ENCODE measurements at places on chromosomes 2 and 18.

DNA sequence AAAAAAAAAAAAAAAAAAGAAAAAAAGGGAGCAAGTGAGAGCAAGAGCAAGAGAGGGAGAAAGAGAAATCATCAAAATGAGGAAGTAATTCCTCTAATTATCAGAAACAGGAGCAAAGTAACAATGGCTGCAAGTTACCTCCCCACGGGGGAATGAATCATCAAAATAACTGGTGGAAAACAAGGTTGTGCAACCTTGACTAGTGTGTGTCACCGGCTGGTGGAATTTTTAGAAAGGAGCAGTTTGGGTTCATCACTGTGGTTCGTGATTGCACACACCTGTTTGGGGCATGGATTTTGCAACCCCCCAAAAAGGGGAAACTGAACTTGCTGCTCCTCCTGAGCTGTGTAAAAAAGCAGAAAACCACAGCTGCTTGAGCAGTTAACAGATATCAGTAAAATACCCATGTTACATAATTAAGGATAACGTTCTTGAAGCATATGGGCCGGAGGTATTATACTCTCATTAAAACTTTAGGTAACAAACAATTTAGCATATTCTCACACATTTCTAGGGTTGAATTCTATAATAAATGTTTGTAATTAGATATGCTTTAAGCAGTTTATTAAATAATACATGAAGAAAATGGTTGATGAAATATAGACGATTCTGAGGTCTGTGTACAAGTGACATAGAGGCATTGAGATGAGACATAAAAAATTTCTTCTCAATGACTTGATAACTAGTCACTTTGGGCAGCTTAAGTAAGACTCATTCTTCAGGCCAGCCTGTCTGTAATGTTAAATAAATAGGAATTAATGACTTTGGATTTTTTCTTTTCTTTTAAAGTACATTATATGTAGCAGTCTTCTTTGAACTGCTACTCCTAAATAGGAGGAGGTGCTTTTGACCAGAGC, 184.2 kb upstream of the ZEB2 start:
- no peak for DNase-seq

DNA sequence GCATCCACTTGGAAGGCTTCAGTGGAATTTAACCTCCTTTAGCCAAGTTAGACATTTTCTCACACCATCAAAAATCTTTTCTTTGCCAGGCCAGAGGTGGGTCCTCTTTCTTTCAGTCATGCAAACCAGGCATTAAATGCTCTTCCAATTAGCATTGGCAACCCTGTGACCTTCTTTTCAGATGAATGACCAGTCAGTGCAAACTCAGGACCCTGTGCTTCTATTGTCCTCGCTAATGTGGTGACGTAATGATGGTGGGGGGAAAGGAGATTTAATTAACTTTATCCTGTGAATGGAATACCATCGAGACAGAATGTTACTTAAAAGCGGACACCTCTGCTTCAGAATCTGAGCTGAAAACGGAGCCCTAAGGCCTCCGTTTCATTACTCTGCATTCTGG, 23.2 kb upstream of the STPG4 start:
- no peak for DNase-seq

DNA sequence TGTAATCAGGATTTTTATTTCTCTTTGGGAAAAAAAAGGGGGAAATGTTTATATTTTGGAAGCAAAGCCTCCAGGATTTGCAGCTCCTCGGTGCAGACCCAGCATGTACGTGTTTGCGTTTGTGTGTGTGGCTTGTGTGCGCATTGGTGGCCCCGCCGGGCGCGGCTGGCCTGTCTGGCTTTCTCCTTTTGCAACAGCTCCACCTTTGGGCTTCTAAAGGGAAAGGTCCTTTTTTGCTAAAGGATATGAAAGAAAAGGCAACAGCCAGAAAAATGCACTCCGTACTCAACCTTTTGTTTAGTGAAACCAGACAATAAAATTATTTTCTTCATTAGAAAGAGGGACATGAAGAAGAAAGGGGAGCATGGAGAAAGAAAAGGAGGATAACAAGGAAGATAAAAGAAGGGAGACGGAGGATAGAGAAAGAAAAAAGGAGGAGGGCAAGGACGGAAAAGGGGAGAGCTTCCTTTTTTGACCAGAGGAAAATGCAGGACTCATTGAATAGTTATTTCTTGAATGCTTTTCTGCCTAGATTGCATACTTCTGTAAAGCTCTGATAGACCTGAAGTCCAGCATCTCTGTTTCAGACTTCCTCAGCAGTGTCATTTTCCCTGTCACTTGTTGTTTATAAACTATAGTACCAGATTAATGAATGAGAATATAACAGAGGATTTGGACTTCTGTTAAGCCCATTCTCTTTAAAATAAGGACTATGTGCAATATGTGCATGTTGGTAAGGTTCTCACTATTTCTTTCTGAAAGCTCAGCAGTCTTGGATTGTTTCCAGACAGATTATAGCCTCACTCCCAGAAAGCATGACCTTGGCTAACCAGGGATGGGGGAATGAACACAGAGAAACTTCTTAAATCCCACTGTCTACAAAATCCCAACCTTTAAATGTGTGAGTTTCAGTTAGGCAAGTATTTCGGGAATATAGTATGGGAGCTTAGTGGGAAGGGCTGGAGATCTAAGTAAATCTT, 563.1 kb upstream of the PIK3C3 start:
- peak; percentile 34 for DNase-seq

DNA sequence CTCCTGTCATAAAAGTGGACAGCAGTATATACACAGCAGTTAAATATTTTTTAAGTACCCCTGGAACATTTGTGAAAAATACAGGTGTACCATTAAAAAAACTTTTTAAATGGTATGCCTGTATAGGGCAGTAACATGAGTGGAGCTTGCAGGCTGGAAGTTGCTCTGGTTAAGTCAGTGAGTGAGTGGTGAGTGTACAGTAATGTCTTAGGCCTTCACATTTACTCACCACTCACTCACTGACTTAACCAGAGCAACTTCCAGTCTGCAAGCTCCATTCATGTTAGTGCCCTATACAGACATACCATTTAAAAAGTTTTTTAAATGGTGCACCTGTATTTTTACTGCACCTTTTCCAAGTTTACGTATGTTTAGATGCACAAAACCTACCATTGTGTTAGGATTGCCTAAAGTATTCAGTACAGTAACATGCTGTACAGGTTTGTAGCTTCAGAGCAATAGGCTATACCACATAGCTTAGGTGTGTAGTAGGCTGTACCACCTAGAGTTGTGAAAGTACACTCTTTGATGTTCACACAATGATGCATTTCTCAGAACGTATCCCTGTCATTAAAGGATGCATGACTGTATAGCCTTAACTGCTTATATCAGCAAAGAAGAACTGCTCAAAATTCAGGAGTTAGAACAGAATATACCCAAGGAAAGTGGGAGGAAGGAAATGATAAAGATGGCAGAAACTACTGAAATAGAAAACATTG, 112.6 kb downstream of the EHBP1 start:
- DNase-seq = no peak

- no peak for DNase-seq
Measured at GRCh38 chr2:179939259-179939658, 67.8 kb downstream of the CWC22 start.

- DNase-seq = peak; percentile 19
Measured at GRCh38 chr2:3505771-3506170, 13.6 kb downstream of the ADI1 start.

GRCh38 chr2:16005816-16006536, 65.6 kb downstream of the MYCN start:
- no peak for DNase-seq

GRCh38 chr2:105928563-105928962, 183.9 kb downstream of the NCK2 start:
- DNase-seq = no peak

- DNase-seq = peak; percentile 6
Measured at GRCh38 chr2:85945586-85945985, 56.8 kb upstream of the ST3GAL5 start.

- DNase-seq = no peak
Measured at GRCh38 chr18:48848641-48849143, 102.1 kb downstream of the SMAD7 start.

DNA sequence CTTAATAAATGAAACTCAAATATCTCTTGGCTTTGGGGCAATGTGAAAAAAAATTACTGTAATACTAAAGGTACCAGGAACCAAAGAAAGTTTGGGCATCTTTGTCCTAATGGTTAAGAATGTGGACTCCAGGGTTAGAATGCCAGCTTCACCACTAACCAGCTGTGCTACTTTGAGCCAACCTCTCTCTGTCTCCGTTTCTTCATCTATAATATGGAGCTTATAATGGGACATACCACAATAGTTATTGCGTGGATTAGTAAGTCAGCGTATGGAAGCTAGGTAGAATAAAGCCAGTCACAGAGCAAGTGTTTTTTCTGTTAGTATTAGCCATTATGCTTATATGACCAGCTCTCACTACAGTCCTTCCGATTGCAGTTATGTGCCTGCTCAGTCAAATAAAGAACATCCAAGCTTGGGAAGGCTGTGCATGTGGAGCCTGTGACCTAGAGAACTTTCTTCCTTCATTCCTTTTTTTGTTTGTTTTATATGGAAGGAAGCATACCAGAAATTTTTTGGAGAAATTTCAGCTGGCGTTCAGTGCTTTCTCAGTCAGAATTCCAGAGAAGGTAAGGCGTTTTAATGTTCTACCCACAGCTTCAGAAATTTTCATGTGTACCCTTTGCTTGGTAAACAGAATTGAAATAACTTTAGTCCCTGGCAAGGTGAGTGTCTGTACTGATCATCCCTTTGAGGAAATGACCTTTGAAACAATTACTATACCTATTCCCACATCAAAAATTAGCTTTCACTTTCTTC, 114.0 kb upstream of the RND3 start:
- no peak for DNase-seq

DNA sequence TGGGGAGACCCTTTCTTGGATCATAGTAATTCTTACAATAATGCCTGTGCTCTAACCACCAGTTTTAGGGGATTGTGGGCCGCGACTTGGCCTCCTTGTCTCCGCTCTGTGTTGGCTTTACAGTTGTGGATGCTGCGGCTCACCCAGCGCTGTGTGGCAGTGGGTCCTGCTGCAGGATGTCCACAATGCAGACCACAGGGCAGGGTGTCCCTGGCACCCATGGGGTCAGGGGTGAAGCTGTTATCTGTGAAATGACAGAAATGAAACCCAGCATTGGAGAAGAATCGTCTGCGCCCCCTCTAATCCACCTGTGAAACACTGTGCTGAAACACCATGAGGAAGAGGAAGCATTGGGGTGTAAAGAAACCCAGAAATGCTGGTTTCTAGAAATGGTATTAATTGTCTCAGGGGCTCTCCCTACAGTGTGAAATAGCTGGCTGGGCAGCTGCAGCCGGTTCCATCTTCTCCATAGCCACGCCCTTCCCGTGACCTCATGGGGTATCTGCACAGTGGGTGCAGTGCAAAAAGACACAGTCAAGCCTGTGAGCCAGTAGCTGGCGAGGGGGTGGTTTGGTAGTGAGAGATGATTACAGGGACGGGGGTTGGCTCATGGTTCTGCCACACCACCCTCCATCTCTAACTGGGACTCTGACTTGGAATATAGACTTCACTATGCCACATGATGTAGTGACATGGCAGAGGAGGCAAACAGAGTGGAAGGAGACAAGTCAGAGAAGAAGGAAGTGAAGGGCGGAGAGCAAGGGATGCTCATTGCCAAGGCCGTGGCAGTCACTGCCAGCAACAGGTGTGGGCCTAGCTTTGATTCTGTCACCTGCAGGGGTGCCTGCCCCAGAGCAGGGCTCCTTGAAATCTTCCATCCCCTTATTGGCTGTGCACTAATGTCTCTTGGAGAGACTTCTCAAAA, 16.2 kb downstream of the INPP4A start:
- peak; percentile 34 for DNase-seq

GRCh38 chr18:67568166-67568565, 51.6 kb upstream of the DSEL start:
- no peak for DNase-seq

DNA sequence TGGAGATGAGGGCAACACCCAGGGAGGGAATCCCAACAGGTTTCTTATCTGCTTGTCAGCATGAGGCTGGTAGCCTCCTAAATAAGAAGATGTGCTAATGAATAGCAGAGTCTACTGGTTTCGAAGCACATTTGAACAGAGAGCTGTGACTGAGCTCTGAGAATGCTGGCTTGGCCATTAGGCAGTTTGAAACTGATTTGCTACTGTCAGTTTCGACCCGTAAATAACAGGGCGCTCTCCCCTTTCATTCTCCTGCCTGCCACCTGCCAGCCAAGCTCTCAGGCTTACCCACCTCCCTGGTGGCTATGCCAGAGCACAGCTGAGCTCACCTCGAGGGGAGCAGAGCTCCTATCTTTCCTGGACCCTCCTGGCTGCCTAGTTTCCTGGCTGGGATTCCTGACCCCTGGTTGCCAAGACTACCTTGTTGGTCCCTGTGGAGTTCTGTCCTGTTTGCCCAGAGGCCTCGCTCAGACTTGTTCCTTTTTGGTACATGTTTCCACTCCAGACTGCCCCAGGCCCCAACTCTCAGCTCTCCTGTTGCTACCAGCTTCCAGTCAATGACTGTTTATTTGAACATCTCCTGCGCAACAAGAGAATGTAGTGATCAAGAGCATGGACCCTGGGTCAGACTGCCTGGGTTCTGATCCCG, 102.3 kb upstream of the ALPP start:
- no peak for DNase-seq

DNA sequence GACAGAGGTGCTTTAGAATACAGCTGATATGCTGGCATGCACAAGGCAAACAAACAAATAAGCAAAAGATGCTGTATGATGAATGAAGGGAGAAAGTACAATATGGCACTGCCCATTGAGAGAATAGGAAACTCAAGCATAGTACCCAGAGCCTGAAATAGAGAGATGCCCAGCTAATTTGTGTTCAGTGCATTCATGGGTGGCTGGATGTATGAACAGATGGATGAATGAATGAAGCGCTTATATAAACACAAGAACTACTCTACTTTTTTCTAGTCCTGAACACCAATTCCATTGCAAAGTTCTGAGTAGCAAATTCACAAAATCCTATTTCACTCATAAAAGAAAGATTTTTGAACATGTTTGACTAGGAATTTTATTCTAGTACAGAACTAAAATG, 756.3 kb downstream of the SATB2 start:
- DNase-seq = no peak

- DNase-seq = no peak
Measured at GRCh38 chr2:64287202-64287740, 143.1 kb upstream of the PELI1 start.

GRCh38 chr2:186068139-186068801, 329.7 kb downstream of the FSIP2 start:
- DNase-seq = no peak

GRCh38 chr2:229719926-229720647, 5.7 kb upstream of the DNER start:
- DNase-seq = no peak

Data from liver (tissue), 10 donors.